Stimulated activated CD8-positive, alpha-beta memory T cell treated with anti-CD3 and anti-CD28 coated beads, Interleukin-4, amount 100 ng/mL, for 1 hour (primary cell): ENCODE measurements at places on chromosomes 7 and 10.

GRCh38 chr7:2713370-2713769 lies 25.4 kb downstream of the AMZ1 start:
- no peak for DNase-seq

- DNase-seq: no peak
Observed at GRCh38 chr10:48480397-48481374, 124.2 kb downstream of the ARHGAP22 start.

DNA sequence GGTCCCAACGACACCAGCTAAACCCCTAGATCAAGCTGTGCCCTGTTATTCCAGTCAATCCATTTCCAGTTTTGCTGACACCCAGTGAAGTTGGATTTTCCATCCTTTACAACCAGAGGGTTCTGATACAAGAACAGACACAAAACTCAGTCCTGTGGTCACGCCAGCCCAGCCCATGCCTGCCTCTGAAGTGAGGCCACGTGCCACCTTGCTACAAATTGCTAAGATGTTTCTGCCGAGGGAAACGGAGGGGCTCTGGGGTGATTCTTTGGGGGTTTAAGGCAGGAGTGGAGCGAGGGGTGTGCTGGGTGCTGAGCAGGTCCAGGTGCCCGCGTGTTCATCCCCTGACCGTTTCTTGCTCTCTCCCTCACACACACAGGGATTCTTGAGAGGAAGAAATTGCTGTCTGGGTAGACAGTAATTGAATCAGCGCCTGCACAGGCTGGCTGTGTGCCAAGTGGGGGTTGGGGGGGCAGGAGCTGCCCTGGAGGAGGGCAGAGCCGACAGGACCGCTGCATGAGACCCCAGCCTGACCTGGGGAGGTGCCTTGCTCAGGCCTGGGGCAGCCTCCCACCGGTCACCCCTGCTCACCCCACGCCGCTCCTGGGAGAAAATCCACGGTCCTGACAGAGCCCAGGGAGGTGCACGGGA lies 38.1 kb downstream of the ADAP1 start:
- DNase-seq: no peak

GRCh38 chr10:93062514-93063143 lies 2.0 kb downstream of the CYP26C1 start:
- DNase-seq: no peak

DNA sequence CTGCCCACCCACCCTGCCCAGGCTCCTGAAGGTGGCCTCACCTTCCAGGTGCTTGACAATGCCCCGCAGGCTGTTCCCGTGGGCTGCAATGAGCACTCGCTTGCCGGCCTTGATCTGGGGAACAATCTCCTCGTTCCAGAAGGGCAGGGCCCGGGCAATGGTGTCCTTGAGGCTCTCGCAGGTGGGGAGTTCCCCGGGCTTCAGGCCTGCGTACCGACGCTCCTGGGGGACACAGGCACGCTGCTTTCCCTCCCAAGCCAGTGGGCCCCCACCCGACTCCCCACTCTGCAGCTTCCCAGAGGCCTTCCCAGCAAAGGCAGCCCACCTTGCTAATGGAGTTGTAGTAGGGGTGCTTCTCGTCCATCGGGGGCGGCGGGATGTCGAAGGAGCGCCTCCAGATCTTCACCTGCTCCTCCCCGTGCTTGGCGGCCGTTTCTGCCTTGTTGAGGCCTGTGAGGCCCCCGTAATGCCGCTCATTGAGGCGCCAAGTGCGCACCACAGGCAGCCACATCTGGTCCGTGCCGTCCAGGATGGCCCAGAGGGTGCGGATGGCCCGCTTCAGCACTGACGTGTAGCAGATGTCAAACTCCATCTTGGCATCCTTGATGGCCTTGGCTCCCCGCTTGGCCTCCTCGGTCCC lies 456 bp downstream of the PGAM2 start:
- no peak for DNase-seq

DNA sequence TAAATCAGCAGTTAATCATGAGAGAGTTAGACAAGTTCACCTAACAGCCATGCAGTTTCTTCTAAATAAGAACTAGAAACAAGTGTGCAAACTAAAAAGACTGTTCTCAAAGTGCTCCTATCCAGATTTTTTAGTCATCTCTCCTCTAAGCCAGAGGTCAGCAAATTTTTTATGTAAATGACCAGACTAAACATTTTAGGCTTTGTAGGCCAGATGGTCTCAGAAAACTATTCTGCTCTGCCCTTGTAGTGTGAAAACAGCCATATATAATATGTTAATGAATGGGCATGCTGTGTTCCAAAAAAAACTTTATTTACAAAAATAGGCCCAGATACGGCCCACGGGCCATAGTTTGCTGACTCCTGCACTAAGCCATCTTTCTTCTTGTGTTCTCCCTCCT lies 263.0 kb upstream of the LRRN3 start:
- DNase-seq: no peak

GRCh38 chr7:151672716-151673115 lies 153.0 kb upstream of the RHEB start:
- DNase-seq: no peak

- DNase-seq: no peak
Observed at GRCh38 chr10:60237977-60238758, 151.5 kb downstream of the ANK3 start.

GRCh38 chr7:42262964-42263363 lies 26.0 kb upstream of the GLI3 start:
- no peak for DNase-seq

GRCh38 chr7:135763261-135763660 lies 14.6 kb upstream of the FAM180A start:
- DNase-seq: no peak

DNA sequence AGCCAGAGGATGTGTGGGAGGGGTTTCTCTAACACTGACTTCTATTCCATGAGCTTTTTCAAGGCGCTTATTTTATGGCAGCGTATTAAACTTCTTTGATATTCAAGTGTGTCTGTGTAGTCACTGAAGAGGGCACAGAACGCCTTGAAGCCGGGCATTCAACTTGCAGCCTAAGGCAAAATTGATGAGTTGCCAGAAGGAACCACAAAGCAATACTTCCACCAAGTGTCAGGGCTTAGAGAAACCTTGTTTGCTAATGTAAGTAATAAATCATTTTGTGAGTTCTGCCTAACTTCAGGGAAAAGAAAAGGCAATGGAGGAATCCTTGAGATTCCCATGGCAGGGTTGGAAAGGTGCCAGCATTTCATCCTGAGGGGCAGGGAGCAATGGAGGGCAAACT lies 163.8 kb downstream of the LCOR start:
- no peak for DNase-seq

DNA sequence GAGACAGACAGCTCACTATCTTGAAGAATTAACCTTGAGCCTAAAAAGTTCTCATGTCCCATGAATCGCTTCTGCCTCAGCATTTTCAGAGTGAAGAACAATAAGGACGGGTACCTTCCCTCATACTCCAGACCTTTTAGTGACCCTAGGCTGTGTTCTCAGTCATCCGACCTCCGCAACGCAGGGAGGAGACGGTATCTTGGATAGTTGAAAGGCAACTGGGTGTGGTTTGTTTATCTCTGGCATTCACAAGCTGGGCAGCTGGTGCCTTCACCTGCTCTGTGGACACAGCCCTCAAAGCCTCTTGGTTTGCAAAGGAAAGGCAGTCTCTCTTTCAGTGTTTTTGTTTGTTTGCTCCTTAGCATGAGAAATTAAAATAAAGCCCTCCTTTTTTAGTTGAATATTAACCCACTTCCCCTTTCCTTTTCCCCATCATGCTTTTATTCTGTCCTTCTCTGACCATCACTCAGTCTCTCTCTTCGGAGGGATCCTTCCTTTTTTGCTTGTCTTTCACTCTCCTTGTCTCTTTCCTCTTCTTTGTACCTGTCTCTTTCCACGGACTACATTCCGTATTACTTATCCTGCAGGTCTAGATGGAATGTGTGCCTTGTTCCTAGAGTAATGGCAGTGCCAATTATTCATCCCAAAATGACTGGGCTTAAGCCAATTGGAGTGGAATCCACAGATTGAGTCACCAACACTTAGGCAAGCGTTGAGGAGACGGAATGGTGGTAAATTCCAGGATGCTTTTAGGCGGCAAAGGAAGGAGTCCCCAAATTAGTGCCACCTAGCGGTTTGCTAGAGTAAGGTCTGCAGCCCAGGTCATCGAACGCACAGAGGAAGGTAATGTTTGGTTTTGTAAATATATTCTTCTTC lies 45.8 kb downstream of the PRR15 start:
- no peak for DNase-seq

GRCh38 chr10:126357169-126357568 lies 31.1 kb downstream of the ADAM12 start:
- DNase-seq: no peak

DNA sequence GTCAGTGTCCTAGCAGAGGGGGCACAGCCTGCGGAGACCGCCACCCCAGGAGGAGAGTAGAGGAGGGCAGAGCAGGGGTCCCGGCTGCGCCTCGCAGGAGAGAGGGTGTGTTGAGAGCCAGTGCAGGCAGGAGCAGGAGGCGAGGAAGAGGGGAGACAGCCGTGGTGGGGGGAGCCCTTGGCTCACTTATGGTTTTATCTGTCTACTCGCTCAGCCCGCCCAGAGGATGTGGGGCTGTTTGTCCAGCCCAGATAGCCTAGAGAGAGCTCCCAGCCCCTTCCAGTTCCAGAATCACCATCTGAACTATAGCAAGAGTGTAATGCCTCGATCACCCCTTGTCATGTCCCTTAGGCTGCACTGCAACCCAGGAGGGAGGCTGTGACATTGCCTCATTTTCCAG lies 26.6 kb downstream of the SLC29A3 start:
- no peak for DNase-seq

DNA sequence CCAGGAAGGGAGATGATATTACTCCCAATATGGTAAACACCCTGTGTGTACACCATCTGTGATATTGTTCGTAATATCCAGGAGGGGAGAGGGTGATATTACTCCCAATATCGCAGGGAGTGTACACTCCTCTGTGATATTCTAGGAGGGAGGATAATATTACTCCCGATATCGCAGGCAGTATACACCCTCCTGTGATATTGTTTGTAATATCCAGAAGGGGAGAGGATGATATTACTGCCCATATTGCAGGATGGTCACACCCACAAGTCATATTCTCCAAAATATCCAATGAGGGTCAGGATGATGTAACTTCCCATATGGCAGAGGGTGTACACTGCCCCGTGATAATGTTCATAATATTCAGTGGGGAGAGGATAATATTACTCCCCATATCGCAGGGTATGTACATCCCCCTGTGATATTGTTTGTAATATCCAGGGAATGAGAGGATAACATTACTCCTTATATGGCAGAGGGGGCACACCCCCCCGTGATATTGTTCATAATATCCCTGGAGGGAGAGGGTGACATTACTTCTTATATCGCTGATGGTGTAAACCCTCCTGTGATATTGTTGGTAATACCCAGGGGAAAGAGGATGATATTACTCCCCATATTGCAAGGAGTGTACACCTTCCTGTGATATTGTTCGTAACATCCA lies 17.1 kb downstream of the AZGP1 start:
- no peak for DNase-seq

- DNase-seq: no peak
Observed at GRCh38 chr7:2037808-2038522, 194.8 kb downstream of the MAD1L1 start.

- DNase-seq: no peak
Observed at GRCh38 chr10:42776681-42777080, 5.9 kb upstream of the BMS1 start.

DNA sequence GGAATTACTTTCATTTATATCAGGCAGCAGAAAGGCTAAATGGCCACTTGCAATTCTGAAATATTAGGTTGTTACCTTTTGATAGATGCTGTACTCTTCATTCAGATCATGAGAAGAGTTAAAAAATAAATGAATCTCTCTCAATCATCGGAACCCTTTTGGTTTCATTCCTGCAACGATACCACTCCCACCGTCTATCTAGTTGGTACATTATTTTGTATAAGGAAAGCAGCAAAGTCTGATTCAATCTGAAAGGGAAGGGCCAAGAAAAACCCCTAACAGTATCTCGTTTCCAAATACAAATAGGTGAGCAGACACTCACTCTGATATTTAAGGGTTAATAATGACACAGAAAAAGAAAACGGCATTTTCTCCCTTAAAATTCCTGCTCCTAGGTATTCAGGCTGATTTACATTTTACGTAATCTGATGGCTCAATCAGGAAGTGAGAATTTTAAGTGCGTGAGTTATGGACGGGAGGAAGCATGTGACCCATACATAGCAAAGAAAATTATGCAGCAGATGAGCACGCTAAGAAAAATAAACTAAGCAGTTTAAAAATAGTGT lies 209.4 kb upstream of the KLF14 start:
- DNase-seq: no peak

DNA sequence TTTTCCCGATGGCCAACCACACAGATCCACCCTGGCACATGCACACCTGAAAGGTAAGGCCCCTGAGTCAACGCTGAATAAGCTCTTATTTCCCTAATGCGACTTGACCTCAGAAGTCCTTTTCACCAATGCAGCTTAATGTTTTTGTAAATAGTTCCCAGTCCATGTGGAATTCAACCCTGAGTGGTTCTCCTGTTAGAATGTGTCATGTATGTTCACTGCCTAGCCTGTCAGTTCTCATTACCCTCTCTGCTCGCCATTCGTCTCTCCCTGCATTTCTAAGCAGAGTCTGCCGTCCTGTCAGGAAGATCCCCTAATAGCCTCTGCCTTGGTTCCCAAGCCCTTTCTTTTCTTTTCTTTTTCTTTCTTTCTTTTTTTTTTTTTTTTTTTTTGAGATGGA lies 392.6 kb upstream of the SHH start:
- DNase-seq: no peak

DNA sequence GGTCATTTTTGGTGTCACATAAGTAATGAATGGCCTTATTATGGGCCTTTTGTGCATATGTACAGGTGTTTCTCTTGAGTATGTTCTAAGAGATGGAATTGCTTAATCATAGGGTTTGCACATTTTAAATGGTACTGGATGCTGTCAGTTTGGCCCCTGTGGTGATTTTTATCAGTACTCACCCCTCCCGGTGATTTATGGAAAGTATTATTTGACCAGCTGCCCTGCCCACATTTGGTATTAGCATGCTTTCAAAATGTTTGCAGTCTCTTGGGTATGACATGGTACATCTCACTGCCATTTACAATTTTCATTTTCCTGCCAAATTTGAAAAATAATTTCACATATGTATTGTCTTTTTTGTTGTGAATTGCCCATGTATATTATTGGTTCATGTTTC lies 427.7 kb downstream of the LRMDA start:
- DNase-seq: no peak

GRCh38 chr7:87056346-87056745 lies 3.1 kb downstream of the ELAPOR2 start:
- no peak for DNase-seq
